ENCODE measurements at places on chromosomes 7 and 10.

DNA sequence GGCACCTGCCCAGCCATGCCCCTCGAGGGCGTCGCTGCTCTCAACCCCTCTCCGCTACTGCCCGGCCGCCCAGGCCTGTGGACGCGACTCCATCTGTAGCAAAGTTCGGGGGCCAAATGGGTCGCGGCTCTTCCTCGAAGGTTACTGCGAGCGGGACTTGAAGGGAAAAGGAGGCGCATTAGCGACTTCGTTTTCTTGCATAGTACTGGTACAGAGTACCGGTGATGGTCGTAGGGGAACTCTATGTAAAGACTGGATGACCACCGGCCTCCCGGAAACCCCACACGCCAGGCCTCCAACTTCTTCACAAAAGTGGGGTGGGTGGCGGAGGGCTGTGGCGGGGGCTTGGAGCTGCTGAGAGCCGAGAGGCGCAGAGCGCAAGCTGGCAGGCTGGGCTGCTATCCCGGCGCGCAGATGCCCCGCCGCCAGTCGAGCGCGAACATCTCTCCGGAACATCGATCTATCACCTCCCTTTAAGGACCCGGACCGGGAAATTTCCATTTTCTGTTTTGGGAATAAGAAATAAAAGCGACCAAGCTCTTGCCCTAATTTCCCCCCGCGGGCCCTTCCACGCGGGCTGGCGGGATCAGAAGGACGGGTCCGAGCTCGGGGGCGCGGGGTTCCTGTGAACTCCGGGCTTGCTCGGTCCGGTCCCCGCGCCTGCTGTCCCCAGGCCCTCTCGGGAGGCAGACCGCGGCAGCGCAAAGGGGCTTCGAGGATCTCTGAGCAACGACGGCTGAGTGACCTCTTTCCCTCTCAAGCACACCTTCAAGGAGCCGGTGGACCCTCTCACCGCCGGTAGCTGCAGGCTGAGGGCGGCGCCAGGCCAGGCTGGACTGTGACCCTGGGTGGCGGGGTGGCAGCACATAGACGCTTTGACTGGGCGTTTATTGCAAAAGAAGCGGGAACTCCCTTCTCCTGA, 12.2 kb upstream of the FEZF1 start:
- no peak for DNase-seq

DNA sequence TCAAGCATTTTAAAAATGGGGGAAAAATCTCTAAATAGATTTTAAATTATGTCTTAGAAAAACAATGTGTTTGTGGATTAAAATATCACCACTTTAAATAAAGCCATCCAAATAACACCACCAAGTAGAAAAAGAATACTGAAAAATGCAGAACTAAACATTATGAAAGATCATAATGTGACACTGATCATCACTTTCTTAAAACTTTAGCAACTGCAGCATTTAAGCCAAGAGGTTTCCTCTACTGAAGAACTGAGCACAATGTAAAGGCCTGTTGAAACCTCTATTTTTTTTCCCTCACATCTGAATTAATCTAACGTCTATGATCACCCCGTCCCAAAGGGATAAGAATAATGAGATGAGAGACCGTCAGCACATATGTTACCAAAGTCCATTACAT, 18.6 kb downstream of the MINDY3 start:
- DNase-seq = no peak

GRCh38 chr10:43479275-43479674, 42.4 kb downstream of the ZNF487 start:
- no peak for DNase-seq

- no peak for DNase-seq
Observed at GRCh38 chr10:80686734-80687475, 149.2 kb downstream of the SH2D4B start.

DNA sequence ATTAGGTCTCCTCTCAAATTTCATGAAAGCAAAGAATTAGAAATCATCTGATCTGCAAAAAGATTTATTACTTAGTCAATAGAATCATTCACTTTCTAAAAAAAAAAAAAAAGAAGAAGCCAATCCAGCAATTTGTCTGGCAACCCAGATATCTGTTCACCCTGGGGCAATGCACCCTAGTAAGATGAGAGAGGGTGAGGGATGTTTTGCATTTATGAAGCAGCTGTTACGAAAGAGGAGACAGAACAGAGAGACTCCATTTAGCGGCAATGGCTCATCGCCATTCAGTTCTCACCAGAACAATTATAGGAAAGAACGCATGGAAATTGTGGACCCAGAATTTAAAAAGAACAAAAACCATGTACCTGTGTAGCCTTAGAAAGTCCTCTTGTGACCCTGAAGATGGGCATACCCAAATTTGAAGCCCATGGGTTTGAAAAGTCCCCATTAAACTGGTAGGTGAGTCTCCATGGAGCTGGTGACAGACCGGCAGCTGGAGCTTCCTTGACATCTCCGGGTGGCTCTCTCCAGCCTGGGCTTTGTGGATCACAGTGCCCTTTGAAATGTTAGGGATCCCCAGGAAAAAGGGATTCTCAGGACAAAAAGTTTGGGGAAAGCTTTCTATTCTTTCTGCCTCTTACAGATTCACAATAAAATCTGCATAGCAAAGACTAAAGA, 45.5 kb upstream of the CCDC3 start:
- DNase-seq = no peak

DNA sequence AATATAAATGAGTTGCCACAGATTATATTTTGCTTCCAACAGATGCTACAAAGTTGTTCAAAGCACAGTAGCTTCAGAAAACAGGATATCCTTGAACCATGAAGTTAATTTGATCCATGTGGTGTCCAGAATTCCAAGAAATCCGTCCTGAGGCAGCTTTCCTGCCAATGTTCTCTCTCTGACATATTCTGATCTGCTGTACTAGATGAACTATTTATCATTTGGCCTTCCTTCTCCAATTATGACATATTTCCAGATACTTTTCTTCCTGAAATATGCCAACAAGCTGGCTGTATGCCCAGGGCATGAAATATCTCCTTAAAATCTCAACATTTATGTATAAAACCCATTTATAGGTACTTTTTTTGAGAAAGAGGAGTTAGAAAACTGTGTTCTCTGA, 141.1 kb downstream of the SPAG6 start:
- no peak for DNase-seq

GRCh38 chr7:24882989-24883621, 96.9 kb downstream of the OSBPL3 start:
- DNase-seq = no peak

DNA sequence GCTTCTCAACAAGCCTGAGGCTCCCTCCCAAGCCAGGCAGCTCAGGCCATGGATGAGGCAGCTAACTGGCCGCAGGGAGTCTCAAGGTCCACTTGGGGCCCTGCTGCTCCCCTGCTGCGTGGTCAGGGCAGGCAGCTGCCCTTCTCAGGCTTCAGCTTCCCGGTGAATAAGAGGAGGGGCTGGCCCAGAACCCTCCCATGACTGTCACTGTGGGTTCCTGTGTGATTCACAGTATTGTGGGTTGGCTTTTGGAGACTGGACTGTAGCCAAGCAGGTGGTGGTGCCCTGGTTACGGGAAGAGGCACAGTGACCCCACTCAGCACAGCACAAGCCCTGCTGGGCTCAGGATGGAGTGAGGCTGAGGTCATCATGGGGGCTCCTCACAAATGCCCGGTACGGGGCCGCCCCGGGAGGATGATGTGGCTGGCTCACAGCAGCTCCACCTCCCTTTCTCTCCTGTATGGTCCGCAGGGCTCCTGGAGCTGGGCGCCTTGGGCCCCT, 189.8 kb downstream of the HECW1 start:
- DNase-seq = no peak

DNA sequence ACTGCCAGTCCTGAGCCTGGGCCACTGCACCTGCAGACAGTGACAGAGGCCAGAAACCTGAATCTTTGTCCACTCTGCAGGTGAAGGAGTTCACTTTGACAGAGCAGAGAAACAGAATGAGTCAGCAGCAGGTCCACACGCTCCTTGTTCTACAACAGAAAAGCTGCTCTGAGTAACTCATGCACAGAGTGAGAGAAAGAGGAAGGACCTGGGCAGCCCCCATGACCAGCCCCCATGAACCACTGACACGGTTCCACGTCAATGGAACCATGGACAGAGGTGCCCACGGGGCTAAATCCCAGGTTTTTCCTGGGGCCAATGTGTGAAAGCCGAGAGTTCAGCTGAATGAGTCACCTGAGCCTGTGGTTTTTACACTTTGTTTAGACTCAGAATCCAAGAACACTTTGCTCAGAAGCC, 40.8 kb upstream of the CTBP2 start:
- DNase-seq = peak; percentile 95

GRCh38 chr10:89210794-89211425, 3.8 kb upstream of the CH25H start:
- no peak for DNase-seq

DNA sequence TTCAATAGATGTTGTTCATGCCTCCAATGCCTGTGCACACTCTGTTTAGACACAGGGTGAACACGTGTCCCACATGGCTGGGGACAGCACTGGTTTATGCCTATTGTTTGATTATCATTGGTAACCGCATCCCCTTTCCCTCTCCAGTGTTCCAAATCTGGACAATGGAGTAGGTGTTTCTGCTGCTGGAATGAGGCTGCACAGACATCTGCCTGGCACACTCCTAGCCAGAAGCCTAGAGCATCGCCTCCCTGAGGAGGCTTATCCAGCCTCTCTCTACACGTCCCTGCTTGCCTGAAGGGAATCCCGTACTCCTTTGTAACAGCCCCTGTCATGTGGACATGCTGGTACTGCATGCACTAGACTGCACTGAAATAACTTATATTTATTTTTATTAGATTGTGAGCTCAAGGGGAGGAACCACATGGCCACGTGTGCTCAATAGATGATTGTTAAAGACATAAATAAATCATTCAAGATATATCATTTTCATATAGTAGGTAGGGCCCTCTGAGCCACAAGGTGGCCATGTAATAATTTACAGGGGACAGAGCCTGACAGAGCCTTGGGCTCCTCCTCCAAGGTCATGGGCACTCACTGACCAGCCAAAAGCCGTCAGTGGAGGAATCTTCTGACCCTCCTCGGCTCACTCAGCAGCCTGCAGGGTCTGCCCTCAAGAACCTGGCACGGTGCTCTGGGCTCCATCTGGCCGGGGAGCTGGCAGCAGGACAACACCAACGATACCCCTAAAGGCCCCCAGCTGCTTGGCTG, 310.9 kb upstream of the ZNF32 start:
- DNase-seq = no peak

GRCh38 chr7:101094791-101095375, 9.6 kb downstream of the TRIM56 start:
- DNase-seq = peak; percentile 97

- no peak for DNase-seq
Observed at GRCh38 chr7:140404565-140405065, 757 bp downstream of the RAB19 start.

- no peak for DNase-seq
Observed at GRCh38 chr7:124489925-124490324, 275.7 kb downstream of the GPR37 start.

DNA sequence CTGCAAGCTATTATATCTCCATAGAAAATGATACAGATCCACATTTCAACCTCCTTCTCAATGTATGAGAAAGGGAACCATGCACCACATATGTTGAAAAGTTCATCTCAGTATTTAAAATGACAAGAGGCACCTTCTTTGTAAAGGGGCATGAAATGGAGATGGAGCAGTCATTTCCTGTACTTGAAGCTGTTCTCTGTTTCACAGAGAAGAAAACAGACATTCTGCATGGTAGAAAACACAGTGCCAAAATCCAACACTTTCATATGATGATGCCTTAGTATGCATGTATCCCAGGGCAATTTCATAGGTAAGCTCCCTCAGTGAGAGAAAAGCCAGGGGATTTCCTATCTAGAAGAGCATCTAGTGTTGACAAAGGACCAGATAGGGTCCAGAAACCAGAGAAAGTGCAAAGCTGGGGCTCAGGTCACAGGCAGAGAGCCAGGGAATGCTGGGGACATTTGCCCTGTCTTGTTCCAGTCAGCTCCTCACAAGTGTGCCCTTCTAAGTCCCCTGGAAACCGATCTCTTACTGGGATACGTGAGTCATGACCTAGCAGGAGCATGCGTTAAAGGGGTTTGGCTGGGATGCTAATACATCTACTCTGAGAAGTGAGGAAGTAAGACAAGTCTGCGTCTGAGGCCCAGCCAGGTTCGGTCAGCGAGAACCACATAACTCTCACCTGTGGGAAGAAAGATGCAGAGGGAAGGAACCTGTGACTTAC, 118.7 kb downstream of the ICA1 start:
- no peak for DNase-seq

GRCh38 chr7:48171202-48171601, at the start of gene ABCA13:
Gene ABCA13 (plus strand): TSS chr7:48171458. CDS start chr7:48171484, 26 bp downstream.
- no peak for DNase-seq

DNA sequence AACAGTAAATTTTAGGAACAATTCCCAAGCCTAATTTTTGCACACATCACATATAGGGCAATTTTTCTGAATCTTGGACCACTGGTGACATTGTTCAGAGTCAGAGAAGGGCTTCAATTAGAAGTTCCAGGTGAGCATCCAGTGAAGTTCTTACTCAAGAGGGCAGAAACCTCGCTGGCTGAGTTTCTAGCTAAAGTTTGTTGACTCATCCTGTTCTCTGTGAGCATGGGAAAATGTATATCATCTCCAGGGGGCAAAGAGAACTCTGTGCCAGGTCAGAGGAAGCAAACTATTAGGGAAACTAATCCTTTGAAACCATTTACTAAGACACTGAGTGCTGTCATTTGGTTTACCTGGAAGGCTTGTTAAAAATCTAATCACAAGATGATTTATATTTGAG, 695.6 kb upstream of the IGFBP3 start:
- DNase-seq = no peak

- no peak for DNase-seq
Observed at GRCh38 chr7:23299770-23300300, 696 bp downstream of the MALSU1 start.

GRCh38 chr7:134699899-134700298, 53.2 kb downstream of the BPGM start:
- no peak for DNase-seq
